Esophagus muscularis mucosa (tissue), 4 donors: ENCODE measurements at places on chromosomes 12 and 14. TPM values are rescaled to one million over a fixed set of nuclear protein-coding genes. Genes with fewer than 3 reads are reported as not detected.

Gene ASIC1
- total RNA-seq: 5.6 TPM

Gene AMN
- 0.32 TPM for total RNA-seq

Gene ANGEL1
- total RNA-seq: 13.0 TPM

Gene IL22
- not detected for total RNA-seq

Gene TPH2
- total RNA-seq: 0.17 TPM

Gene SLC4A8
- total RNA-seq: 0.97 TPM

Gene TSPAN11
- 20.9 TPM for total RNA-seq

Gene ATG2B
- total RNA-seq: 18.2 TPM

DNA sequence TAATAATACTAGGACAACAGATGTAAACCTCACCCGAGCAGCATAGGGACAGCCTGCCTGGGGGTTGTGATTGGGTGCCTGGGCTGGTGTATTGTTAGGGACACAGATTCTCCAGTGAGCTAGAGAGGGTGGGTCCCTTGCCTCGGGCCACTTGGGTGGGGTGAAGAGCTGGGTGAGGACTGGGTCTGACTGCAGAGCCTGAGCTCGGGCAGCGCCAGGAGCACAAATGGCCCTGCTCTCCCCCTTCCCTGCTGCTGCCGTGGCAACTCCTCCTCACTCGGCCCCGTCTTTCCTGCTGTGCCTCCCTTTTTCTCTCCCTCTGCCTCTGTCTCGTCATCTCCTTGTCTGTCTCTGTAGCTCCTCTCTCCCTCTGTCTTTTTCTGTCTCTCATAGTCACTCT is 115.4 kb downstream of the GLT1D1 start:
- H3K27me3 ChIP-seq: peaks cover 4% of the 10 kb centered on the region
- H3K27ac ChIP-seq: no peak overlapping the region
- DNase-seq: no peak
- no peaks in the 10 kb centered on the region for H3K4me1 ChIP-seq
- H3K4me3 ChIP-seq: no peak overlapping the region

DNA sequence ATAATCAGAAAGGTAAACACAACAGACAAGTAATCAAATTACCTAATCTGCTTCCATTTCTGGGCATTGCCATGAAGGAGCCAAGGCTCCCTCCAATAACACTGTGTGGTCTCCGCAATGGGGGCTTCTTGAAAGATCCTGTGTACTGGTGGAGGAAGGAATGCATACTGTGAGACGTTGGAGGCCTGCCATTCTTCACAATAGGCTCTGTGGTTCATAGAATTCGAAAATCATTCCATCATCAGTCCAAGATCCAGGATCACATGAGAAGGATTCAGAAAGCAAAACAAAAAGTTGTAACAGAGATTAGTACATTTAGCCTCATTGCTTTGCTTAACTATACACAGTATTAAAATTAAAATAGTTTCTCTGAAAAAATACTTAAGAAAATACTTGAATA is 76.3 kb downstream of the CDK17 start:
- no peaks in the 10 kb centered on the region for H3K27me3 ChIP-seq
- H3K4me1 ChIP-seq: peaks cover 46% of the 10 kb centered on the region
- H3K36me3 ChIP-seq: peaks cover 19% of the 10 kb centered on the region
- no peak overlapping the region for H3K4me3 ChIP-seq
- DNase-seq: no peak

- no peaks in the 10 kb centered on the region for H3K27me3 ChIP-seq
- H3K36me3 ChIP-seq: peaks cover 47% of the 10 kb centered on the region
- no peak for DNase-seq
- no peak overlapping the region for H3K4me3 ChIP-seq
These were observed 103.3 kb downstream of the ADCK1 start for GRCh38 chr14:77903221-77903620.

DNA sequence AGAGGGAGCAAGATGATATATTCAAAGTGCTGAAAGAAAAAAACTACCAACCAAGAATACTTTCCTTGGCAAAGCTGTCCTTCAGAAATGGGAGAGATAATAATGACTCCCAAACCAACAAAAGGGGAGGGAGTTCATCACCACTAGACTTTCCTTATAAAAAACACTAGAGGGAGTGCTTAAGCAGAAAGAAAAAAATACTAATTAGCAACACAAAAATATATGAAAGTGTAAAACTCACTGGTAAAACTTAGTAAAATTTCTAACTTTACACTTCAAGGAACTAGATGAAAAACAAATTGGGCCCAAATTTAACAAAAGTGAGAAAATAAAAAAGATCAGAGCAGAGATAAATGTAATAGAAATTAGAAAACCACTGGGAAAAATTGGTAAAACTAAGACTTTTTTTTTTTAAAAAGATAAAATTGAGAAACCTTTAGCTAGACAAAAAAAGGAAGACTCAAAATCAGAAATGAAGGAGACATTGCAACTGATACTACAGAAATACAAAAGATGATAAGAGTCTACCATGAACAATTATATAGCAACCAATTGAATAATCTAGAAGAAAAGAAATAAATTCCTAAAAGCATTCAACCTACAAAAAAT is 60.4 kb upstream of the FAR2 start:
- H3K27ac ChIP-seq: no peak overlapping the region
- no peak overlapping the region for H3K4me3 ChIP-seq
- H3K36me3 ChIP-seq: no peaks in the 10 kb centered on the region
- no peaks in the 10 kb centered on the region for H3K27me3 ChIP-seq
- no peak for DNase-seq
- no peaks in the 10 kb centered on the region for H3K4me1 ChIP-seq

DNA sequence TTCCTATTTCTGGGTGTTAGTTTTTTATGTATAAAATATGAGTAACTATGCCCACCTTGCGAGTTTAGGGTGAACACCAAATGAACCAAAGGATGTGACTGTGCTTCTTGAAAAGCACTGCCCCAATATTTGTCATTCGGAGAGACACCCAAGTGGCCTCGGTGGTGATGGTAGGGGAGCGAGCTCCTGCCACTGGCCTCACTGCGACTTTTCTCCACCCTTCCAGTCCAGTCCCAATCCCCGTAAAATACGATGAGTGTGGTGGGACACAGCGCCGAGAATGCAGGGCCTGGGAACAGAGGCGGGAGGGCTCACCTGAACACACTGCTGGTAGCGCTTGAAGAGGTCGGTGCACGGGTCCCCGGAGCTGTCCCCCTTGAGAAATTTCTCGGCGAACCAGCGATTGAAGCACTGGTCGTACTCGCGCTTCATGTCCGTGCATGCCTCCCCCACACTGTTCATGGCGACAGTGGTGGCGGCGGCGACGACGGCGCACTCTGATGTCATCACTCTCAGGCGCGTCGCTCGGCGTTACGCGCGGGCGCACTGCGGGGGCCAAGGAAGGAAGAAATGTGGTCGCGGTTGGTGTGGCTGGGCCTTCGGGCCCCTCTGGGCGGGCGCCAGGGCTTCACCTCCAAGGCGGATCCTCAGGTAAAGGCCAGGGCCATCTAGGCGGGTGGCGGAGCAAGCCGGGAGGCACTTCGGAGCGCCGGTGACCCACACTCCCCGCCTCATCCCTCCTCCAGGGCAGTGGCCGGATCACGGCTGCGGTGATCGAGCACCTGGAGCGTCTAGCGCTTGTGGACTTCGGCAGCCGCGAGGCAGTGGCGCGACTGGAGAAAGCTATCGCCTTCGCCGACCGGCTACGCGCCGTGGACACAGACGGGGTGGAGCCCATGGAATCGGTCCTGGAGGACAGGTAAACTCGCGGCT is at the start of the genes GATC and TRIAP1:
Gene GATC, plus strand, starts transcription at position 534 of the 933 bp plus-strand sequence. Its CDS starts 37 bp downstream, at position 571.
Gene TRIAP1, minus strand, starts transcription at position 474 of the 933 bp plus-strand sequence. Its CDS starts 12 bp downstream, at position 462.
- H3K36me3 ChIP-seq: peaks cover 35% of the 10 kb centered on the region
- no peaks in the 10 kb centered on the region for H3K27me3 ChIP-seq
- H3K4me1 ChIP-seq: peaks cover 19% of the 10 kb centered on the region
- peak within 1 kb of the TSS; percentile 92 for H3K27ac ChIP-seq
- peak; percentile 95 for DNase-seq

GRCh38 chr12:113130457-113131135 is 5.0 kb downstream of the RASAL1 start:
- no peaks in the 10 kb centered on the region for H3K36me3 ChIP-seq
- no peak overlapping the region for H3K4me3 ChIP-seq
- H3K27ac ChIP-seq: no peak overlapping the region
- H3K4me1 ChIP-seq: peaks cover 2% of the 10 kb centered on the region
- no peak for DNase-seq

- peaks cover 15% of the 10 kb centered on the region for H3K36me3 ChIP-seq
- H3K27ac ChIP-seq: no peak overlapping the region
- no peak for DNase-seq
- H3K4me3 ChIP-seq: no peak overlapping the region
These were observed 276.2 kb downstream of the SSPN start for GRCh38 chr12:26471560-26471959.

DNA sequence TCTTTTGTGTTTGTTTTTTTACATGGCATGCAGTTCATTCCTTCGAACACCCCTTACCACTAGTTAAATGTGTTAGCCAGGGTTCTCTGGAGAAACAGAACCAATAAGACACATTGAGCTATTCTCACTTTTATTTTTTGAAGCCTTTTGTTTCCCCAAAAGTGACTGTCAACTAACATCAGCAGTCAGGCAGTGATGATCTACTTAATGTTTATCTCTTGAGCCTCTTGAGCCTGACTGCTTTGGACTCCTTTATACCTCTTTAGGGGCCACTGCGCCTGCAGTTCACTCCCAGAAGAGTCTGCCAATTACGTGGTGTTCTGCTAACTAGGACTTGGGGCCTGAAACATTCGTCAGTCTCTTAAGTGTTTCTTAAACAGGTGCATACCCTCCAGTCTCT is 163.7 kb upstream of the FLRT2 start:
- H3K36me3 ChIP-seq: no peaks in the 10 kb centered on the region
- no peaks in the 10 kb centered on the region for H3K27me3 ChIP-seq
- no peak for DNase-seq
- no peak overlapping the region for H3K4me3 ChIP-seq

DNA sequence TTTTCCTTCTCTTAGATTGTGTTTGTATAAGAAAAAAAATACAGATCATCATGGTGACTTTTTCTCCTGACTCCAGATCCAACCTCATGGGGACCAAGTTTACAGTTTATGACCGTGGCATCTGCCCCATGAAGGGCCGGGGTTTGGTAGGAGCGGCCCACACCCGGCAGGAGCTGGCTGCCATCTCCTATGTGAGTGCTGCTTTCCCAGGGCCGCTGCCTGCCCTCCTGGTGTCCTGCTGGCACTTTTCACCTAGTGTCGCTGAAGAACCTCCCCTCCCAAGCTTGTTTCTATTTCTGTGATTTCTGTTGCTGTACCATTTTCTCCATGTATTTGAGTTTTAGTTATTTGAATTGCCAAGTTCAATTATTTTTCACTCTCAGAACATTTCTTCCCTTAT is 24.8 kb upstream of the TEAD4 start:
- H3K4me1 ChIP-seq: no peaks in the 10 kb centered on the region
- H3K36me3 ChIP-seq: peaks cover 97% of the 10 kb centered on the region
- DNase-seq: no peak
- H3K27me3 ChIP-seq: no peaks in the 10 kb centered on the region
- no peak overlapping the region for H3K4me3 ChIP-seq
- no peak overlapping the region for H3K27ac ChIP-seq

GRCh38 chr14:101224356-101225156 is 321.0 kb upstream of the RTL1 start:
- H3K4me3 ChIP-seq: no peak overlapping the region
- no peaks in the 10 kb centered on the region for H3K27me3 ChIP-seq
- H3K36me3 ChIP-seq: no peaks in the 10 kb centered on the region
- H3K4me1 ChIP-seq: no peaks in the 10 kb centered on the region

- H3K4me1 ChIP-seq: no peaks in the 10 kb centered on the region
- H3K36me3 ChIP-seq: no peaks in the 10 kb centered on the region
- no peaks in the 10 kb centered on the region for H3K27me3 ChIP-seq
- H3K4me3 ChIP-seq: no peak overlapping the region
- no peak overlapping the region for H3K27ac ChIP-seq
These were observed 159.6 kb upstream of the RTL1 start for GRCh38 chr14:101063121-101063520.

- no peak for DNase-seq
- no peak overlapping the region for H3K4me3 ChIP-seq
These were observed 661.0 kb downstream of the RPS29 start for GRCh38 chr14:48925184-48925583.

DNA sequence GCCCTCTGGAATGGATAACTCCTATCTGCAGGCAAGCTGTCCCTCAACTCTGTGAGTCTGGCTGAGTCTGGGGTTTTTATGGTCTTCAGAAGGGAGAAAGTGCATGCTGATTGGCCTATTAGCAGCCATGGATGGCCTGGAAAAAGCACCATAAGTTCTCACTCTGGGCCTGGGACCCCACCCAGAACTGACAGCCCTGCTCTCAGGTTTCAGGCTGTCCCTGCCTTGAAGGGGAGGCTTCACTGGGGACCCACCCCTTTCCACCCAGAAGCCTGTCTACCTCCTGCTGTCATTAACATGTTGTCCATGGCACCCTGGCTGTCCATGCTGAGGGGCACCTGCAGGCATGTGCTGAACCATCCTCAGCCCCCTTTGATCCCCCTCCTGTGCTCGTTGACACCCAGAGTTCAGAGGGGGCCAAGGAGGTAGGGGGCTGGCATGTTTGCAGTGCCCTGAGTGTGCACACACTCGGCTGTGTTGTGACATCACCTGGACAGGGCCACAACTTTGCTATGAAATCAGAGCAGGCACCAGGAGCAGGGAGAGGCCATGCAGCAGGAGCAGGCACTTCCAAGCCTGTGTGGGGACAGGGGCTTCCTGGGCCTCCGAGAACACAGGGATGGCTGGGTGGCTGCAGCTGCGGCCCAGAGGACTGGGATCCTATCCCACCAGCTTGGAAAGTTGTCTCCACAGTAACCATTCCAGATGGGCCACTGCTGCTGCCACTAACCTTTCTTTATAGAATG is 84.7 kb downstream of the ACSS3 start:
- H3K36me3 ChIP-seq: no peaks in the 10 kb centered on the region
- no peak for DNase-seq
- H3K27me3 ChIP-seq: no peaks in the 10 kb centered on the region
- H3K4me1 ChIP-seq: no peaks in the 10 kb centered on the region

DNA sequence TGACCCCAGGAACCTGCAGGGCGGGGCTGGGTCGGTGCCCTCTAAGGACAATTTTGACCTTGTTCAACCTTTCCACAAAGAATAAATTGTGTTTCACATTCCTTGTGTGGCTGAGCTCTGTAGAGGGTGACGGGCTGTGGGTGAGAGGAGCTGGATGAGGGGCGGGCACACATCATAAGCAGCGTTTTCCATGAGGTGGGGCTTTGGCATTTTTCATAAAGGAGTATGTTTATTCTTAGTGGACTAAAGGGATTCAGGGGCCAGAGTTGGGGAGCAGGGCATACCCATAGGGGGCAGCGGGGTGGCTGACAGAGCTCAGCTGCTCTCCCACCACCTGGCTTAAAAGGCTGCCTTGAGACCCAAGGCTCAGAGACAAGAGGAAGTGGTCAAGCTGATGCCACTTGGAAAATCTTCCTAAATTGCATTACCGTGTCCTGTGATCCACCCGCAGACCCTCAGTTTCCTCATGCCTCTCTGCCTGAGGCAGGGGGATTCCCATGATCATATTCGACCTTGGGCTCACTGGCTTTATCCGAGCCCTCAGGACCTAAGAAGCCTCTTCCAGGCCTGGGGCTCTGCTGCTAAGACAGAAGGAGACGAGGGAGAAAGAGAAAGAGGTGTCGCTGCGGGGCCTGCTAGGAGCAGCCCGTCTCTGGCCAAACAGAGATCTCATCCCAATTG is 11.4 kb downstream of the MMP14 start:
- peak overlapping the region; percentile 91 for H3K27ac ChIP-seq
- H3K27me3 ChIP-seq: no peaks in the 10 kb centered on the region
- H3K4me3 ChIP-seq: peak overlapping the region; percentile 3
- no peak for DNase-seq
- H3K4me1 ChIP-seq: peaks cover 95% of the 10 kb centered on the region

- peaks cover 15% of the 10 kb centered on the region for H3K4me1 ChIP-seq
- H3K27me3 ChIP-seq: no peaks in the 10 kb centered on the region
- no peak for DNase-seq
- peak overlapping the region; percentile 31 for H3K27ac ChIP-seq
- H3K36me3 ChIP-seq: no peaks in the 10 kb centered on the region
These were observed 24.7 kb upstream of the ADIPOR2 start for GRCh38 chr12:1666215-1666614.
